ENCODE measurements at places on chromosomes 12 and 14.

DNA sequence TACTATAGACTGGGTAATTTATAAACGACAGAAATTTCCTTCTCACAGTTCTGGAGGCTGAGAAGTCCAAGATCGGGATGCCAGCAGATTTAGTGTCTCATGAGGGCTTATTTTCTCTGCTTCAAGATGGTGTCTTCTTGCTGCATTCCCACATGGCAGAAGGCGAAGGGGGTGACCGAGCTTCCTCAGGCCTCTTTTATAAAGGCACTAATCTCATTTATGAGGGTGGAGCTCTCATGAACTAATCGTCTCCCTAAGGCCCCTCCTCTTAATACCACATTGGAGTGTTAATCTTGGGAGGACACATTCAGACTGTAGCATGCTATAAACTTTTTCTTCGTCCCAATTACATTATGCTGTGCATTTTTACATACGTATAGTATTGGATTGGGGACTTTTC lies 200.4 kb upstream of the ARHGAP5 start:
- DNase-seq = no peak

DNA sequence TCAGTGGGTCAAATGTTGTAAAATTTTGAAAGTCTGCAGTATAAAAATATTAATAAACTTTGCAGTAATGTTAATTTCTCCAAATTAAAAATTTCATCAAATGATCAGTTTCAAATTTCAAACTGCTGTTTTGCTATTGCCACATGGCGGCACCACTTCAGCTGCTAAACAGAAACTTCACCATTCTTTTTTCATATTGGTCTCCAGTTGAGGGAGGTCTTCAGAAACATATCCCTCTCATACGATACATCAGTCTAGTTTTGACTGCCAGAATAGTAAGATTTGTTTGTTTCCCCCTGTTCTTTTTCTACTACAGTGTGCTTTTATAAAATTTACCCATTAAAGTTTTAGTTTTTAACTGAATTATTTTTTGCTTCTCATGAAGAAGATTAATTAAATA lies 4.2 kb upstream of the TRHDE start:
- no peak for DNase-seq

DNA sequence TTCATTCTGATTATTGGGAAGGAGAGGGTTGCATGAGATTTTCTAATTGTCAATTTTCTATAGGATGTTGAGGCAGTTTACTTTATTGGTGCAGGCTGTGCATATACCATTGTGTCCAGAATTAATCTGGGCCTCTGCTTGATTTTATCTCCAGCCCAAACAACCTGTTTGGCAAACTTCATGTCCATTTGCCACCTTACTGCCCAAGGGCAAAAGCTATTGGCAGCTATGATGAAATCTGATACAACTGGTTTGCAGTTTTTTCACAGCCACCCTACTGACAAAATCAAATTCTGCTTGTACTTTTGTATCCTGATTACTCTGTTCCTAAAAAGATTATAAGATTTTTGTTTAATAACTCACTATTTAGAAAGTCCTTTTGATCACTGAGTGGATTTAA lies 789.2 kb upstream of the FBXO33 start:
- no peak for DNase-seq

DNA sequence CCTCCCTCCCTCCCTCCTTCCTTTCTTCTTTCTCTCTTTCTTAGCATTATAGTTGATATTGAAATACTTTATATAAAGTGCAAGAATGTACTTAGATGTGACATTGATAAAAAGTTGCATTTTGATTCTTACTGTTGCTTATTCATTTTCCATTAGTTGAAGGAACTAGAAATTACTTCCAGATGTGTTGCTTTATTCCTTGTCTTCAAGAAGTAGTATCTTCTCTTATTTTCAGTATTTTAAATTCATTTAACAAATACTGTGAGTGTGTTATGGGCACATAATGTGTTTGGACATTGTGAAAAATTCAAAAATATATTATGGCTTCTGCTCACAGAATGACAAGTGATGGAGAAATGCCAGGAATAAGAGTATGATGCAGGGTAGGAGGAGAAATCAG lies 45.6 kb downstream of the TRMT5 start:
- DNase-seq = no peak
